ENCODE measurements at places on chromosomes 1 and 21. TPM values are rescaled to one million over a fixed set of nuclear protein-coding genes. Genes with fewer than 3 reads are reported as not detected.

DNA sequence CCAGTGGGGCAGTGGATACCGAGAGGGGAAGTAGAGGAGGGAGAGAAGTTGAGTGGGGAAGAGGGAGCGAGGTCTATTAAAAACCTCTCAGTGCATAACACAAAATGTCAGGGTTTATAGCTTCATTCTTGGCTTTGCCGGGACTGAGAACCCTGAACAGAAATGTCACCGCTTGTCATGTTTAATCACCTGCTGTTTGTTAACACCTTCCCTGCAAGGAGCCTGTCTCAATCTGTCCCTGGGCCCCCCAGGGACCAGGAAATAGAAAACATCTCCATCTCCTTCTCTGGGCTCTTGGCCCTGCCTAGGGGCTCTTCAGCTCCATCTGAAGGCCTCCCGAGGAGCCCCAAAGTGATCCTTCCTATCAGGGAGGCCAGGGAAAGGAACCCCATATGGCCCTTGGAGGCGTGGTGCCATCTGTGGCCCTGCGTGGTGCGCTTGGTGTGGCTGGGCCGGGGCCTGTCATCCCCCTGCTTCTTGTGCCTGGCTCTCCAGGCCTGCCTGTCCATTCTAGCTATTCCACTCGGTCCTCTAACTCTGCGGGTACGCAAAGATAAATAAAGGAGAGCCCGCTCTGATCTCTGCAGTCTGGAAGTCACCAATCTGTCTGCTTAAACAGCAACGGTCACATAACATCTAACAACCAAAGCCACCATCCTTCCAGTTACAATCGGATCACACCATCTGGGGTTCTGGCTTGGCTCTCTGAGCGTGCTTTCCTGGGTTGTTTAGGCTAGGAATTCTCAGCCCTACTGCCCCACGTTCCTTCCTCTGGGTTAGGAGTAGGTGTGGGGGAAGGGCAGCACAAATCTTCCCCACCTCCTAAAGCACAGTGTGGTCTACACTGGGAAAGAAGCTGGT lies 113.8 kb downstream of the CASZ1 start:
- H3K36me3 ChIP-seq, result no peaks in the 10 kb centered on the region
- H3K27me3 ChIP-seq, result no peaks in the 10 kb centered on the region
- DNase-seq, result no peak

GRCh38 chr1:209937996-209938959 lies at the start of gene SYT14:
Gene SYT14, plus strand, starts transcription at chr1:209938217. Its CDS starts 48 bp downstream, at chr1:209938265.
- peak; percentile 93 for DNase-seq
- peak within 1 kb of the TSS; percentile 92 for H3K4me3 ChIP-seq
- peaks cover 18% of the 10 kb centered on the region for H3K4me1 ChIP-seq
- H3K27me3 ChIP-seq, result peaks cover 16% of the 10 kb centered on the region

GRCh38 chr1:2334883-2335534 lies 56.3 kb downstream of the MORN1 start:
- H3K27me3 ChIP-seq, result no peaks in the 10 kb centered on the region
- H3K27ac ChIP-seq, result no peak overlapping the region
- no peak for DNase-seq
- H3K4me1 ChIP-seq, result no peaks in the 10 kb centered on the region
- no peak overlapping the region for H3K4me3 ChIP-seq

RAB3B gene
- total RNA-seq, result 19.3 TPM

RAB42 gene
- 2.2 TPM for total RNA-seq

CELA2A gene
- total RNA-seq, result not detected

TRIM45 gene
- total RNA-seq, result 19.0 TPM

RGS16 gene
- 12.5 TPM for total RNA-seq

PIGR gene
- not detected for total RNA-seq

Data from neural progenitor cell (in vitro differentiated cells).